ENCODE measurements at places on chromosomes 16 and 17.

DNA sequence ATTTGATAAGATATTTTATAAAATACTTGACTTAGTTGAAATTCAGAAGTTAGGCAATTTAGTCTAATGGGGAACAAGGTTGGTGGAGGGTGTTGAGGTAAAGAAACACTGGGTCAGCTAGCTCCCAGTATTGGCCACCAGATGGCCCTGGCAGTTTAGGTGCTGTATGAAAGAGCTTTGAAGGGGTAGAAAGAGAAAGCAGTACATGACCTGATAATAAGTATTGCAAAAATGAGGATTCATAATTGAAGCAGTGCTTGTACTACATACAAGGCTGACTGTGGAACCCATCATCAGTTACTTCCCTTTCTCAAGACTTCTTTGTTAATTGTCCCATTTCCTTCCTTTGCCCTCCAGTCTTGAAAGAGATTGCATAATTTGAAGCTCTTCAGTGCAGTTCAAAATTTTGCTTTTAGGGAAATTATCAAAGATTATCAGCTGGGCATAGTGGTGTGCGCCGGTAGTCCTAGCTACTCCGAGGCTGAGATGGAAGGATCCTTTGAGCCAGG is 29.4 kb downstream of the TANC2 start:
- no peaks in the 10 kb centered on the region for H3K36me3 ChIP-seq
- H3K4me3 ChIP-seq: no peak overlapping the region
- no peak overlapping the region for H3K27ac ChIP-seq
- no peaks in the 10 kb centered on the region for H3K27me3 ChIP-seq
- no peaks in the 10 kb centered on the region for H3K4me1 ChIP-seq
- DNase-seq: no peak

GRCh38 chr16:68760671-68761275 is 23.7 kb downstream of the CDH1 start:
- H3K27ac ChIP-seq: peak overlapping the region; percentile 83
- no peaks in the 10 kb centered on the region for H3K27me3 ChIP-seq
- H3K36me3 ChIP-seq: no peaks in the 10 kb centered on the region
- H3K4me3 ChIP-seq: no peak overlapping the region

GRCh38 chr17:42087042-42087701 is 11.1 kb downstream of the ZNF385C start:
- no peak overlapping the region for H3K27ac ChIP-seq
- no peak for DNase-seq
- H3K4me1 ChIP-seq: no peaks in the 10 kb centered on the region
- no peaks in the 10 kb centered on the region for H3K36me3 ChIP-seq
- no peaks in the 10 kb centered on the region for H3K27me3 ChIP-seq

GRCh38 chr17:60248618-60249289 is 99.0 kb downstream of the CA4 start:
- DNase-seq: no peak
- H3K4me1 ChIP-seq: no peaks in the 10 kb centered on the region
- no peaks in the 10 kb centered on the region for H3K27me3 ChIP-seq
- H3K4me3 ChIP-seq: no peak overlapping the region
- H3K36me3 ChIP-seq: no peaks in the 10 kb centered on the region

GRCh38 chr17:38428112-38428642 is at the start of gene ARHGAP23:
Gene ARHGAP23, plus strand, starts transcription at chr17:38428464. Its CDS starts 22 bp downstream, at chr17:38428486.
- H3K4me3 ChIP-seq: peak within 1 kb of the TSS; percentile 92
- peaks cover 18% of the 10 kb centered on the region for H3K4me1 ChIP-seq
- peak; percentile 64 for DNase-seq
- H3K27me3 ChIP-seq: no peaks in the 10 kb centered on the region
- H3K27ac ChIP-seq: peak within 1 kb of the TSS; percentile 75
- H3K36me3 ChIP-seq: no peaks in the 10 kb centered on the region

- H3K27ac ChIP-seq: no peak overlapping the region
- no peak overlapping the region for H3K4me3 ChIP-seq
- H3K36me3 ChIP-seq: no peaks in the 10 kb centered on the region
- no peak for DNase-seq
Measured at GRCh38 chr16:62034231-62035114, 1.8 kb downstream of the CDH8 start.

DNA sequence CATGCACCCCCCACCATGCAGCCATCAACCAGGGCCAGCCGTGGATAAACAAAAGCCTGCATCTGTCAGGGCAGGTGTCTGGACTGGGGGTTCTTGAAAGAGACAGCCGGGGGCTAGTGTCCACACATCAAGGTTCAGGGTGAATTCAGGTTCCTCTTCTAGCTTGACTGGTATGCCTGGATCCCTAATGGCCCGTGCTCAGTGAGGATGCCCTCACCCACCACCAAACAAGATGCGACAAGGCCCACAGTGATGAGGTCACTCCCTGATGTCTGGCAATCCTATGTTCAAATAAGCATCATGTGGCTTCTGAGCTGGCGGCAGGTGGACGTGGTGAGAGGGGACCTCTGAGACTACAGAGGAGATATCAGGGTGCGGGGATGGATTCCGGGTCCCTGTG is 64.6 kb downstream of the GOSR1 start:
- H3K36me3 ChIP-seq: no peaks in the 10 kb centered on the region
- H3K4me1 ChIP-seq: no peaks in the 10 kb centered on the region
- H3K27ac ChIP-seq: no peak overlapping the region
- H3K4me3 ChIP-seq: no peak overlapping the region

GRCh38 chr17:78525511-78526160 is 51.6 kb downstream of the DNAH17 start:
- H3K27me3 ChIP-seq: no peaks in the 10 kb centered on the region
- no peak overlapping the region for H3K27ac ChIP-seq
- no peaks in the 10 kb centered on the region for H3K36me3 ChIP-seq
- DNase-seq: no peak
- H3K4me1 ChIP-seq: peaks cover 9% of the 10 kb centered on the region
- H3K4me3 ChIP-seq: no peak overlapping the region

GRCh38 chr16:17235147-17235815 is 235.5 kb downstream of the XYLT1 start:
- no peak overlapping the region for H3K4me3 ChIP-seq
- H3K27me3 ChIP-seq: no peaks in the 10 kb centered on the region
- no peaks in the 10 kb centered on the region for H3K4me1 ChIP-seq

- no peaks in the 10 kb centered on the region for H3K36me3 ChIP-seq
- no peak for DNase-seq
- H3K4me3 ChIP-seq: no peak overlapping the region
- no peak overlapping the region for H3K27ac ChIP-seq
- no peaks in the 10 kb centered on the region for H3K27me3 ChIP-seq
- no peaks in the 10 kb centered on the region for H3K4me1 ChIP-seq
Measured at GRCh38 chr16:67269766-67270165, 9.6 kb upstream of the PLEKHG4 start.

- H3K36me3 ChIP-seq: no peaks in the 10 kb centered on the region
- H3K4me1 ChIP-seq: peaks cover 10% of the 10 kb centered on the region
- H3K27me3 ChIP-seq: no peaks in the 10 kb centered on the region
- peak overlapping the region; percentile 14 for H3K27ac ChIP-seq
Measured at GRCh38 chr16:69916462-69916861, 34.7 kb upstream of the CLEC18A start.

DNA sequence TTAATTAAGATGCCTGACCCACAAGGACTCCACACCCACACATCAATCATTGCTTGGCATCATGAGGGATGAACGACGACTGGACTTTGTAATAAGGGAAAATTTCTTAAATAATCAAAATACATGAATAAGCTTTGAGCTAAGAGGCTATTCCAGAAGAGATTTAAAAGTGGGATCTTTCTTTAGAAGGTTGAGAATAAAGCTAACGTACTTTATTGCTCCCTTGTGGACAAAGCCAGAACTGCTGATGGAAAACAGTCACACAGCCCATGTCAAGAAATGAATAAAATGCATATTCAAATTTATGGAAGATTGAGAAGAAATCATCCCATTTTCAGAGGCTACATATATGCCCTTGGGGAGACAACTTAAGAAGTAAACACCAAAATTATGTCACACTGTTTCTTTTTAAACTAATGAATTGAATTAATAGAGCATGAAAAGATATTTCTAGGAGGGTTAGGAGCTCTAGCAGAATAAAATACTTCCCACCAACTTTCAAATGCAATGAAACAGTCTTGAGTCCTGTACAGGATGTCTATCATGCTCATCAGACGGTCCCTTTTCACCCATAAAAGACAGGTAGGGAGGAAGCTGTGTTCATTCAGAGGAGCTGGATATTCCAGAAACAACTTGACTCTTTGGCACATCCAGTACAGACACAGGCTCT is 60.2 kb upstream of the PHOSPHO1 start:
- DNase-seq: no peak
- H3K36me3 ChIP-seq: no peaks in the 10 kb centered on the region
- no peak overlapping the region for H3K4me3 ChIP-seq
- H3K27ac ChIP-seq: no peak overlapping the region
- no peaks in the 10 kb centered on the region for H3K27me3 ChIP-seq
- H3K4me1 ChIP-seq: no peaks in the 10 kb centered on the region

GRCh38 chr17:15291674-15292361 is 26.7 kb upstream of the PMP22 start:
- H3K4me1 ChIP-seq: no peaks in the 10 kb centered on the region
- no peak overlapping the region for H3K4me3 ChIP-seq
- H3K36me3 ChIP-seq: no peaks in the 10 kb centered on the region
- no peak overlapping the region for H3K27ac ChIP-seq

DNA sequence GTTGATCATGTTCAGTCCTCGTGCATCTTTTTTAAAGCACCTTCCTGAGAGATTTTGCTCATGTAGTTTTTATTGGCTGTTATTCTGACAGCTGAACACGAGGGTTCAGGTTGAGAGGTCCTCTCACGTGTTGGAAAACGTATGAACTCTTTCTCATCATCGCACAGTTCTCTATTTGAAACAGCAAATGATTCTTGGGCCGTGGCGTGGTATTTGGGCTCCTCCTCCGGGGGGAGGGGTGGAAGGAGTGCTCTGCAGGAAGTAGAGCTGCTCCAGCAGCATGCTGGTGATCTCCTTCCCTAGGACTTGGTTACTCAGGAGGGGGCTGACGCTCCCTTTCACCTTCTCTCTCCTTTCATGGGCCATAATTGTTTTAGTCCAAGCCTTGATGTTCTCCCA is 70.4 kb downstream of the KSR1 start:
- H3K4me3 ChIP-seq: no peak overlapping the region
- no peaks in the 10 kb centered on the region for H3K36me3 ChIP-seq
- DNase-seq: peak; percentile 63
- peak overlapping the region; percentile 84 for H3K27ac ChIP-seq

GRCh38 chr17:7576432-7576937 is 3.0 kb upstream of the CD68 start:
- no peak overlapping the region for H3K27ac ChIP-seq
- H3K36me3 ChIP-seq: peaks cover 37% of the 10 kb centered on the region
- no peaks in the 10 kb centered on the region for H3K27me3 ChIP-seq
- DNase-seq: no peak

DNA sequence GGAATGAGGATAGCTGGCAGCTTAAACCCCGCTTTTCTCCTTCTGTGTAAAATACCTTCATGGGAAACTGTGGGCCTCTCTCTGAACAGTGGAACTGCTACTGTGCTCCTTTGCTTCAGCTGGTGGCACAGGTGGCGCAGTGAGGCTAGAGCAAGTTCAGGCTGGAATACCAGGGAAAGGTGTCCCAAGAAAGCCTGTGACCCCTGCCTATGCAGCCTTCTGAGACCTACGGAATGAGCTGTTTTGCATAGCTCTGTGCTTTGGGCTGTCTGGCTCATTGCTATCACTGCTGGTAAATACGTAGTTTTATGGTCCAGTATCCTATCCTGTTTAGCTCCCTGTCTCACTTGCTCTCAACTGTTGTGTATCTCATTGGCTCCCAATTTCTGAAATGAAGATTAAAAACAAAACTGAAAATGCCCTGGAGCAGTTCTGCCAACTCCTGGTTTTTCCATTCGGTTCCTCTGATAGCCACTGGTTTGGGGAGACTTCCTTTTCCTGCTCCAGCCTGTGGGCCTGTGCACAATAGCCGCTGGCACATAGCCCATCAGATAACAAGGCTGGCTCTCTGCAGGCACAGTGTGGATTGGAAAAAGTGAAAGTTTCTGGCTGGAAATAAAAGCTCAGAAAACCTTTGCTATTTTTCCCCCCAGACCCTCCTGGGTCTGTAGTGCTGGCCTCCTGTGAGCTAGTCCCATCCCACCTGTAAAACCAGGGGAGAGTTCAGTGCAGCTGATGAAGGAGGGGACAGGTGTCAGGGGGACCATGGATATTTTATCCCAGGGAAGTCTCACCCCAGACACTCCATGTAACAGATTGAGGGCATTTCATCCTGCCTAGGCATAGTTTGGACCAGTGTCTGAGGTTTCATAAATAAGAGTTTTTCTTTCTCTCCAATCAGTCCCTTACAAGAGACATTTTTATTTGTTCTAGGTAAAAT is 24.0 kb downstream of the LIMD2 start:
- DNase-seq: peak; percentile 90
- H3K27me3 ChIP-seq: no peaks in the 10 kb centered on the region
- H3K4me1 ChIP-seq: peaks cover 27% of the 10 kb centered on the region
- no peaks in the 10 kb centered on the region for H3K36me3 ChIP-seq
- peak overlapping the region; percentile 75 for H3K27ac ChIP-seq
- H3K4me3 ChIP-seq: no peak overlapping the region

DNA sequence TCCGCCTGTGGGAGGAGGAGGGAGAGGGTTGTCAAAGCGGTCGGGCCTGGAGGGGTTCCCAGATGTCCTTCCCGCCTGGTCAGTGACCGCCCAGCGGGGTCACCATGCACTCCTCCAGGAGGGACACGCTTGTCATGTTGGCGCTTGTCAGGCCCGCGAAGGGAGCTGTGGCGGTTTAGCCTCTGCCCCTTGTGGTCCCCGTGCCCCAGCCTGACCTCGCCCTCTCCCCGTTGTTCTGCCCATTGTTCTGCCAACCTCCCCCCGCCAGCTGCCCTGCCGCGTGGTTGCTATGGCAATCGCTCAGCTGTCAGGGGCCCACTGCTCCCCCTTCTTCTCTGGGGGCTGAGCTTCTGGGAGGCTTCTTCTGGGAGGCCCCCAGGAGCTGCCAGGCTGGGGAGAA is 146.4 kb upstream of the CIBAR2 start:
- no peak overlapping the region for H3K27ac ChIP-seq
- H3K27me3 ChIP-seq: no peaks in the 10 kb centered on the region
- no peaks in the 10 kb centered on the region for H3K36me3 ChIP-seq
- no peak for DNase-seq

- peak overlapping the region; percentile 47 for H3K27ac ChIP-seq
- H3K27me3 ChIP-seq: no peaks in the 10 kb centered on the region
- peak; percentile 7 for DNase-seq
- H3K4me3 ChIP-seq: no peak overlapping the region
- H3K4me1 ChIP-seq: peaks cover 22% of the 10 kb centered on the region
- H3K36me3 ChIP-seq: no peaks in the 10 kb centered on the region
Measured at GRCh38 chr16:79768276-79768970, 167.9 kb upstream of the MAF start.

DNA sequence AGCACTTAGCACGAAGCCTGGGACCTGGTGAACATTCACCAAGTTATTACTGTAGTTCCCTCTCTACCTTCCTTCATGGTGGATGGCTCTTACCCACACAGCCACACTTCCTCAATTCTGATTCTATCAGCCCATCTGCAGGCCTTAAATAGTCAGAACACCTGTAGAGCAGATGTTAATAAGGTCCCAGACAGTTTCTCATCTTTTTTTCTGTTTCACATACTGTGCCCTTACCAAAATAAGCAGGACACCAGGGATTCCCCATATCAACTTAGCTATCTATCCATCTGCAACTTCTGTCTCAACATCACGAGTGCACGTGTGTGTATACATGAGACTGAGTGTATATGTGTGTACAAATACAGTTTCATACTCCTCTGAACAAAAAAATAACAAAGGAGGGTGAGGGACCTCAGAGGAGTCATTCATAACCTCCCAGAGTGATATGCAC is 2.8 kb downstream of the RECQL5 start:
- H3K4me1 ChIP-seq: peaks cover 19% of the 10 kb centered on the region
- peaks cover 15% of the 10 kb centered on the region for H3K36me3 ChIP-seq
- H3K4me3 ChIP-seq: no peak overlapping the region
- no peak overlapping the region for H3K27ac ChIP-seq
